Activated CD4-positive, alpha-beta T cell treated with anti-CD3 and anti-CD28 coated beads, Interleukin-2, amount 10 ng/mL, durations not matched to agents 24 days and 14 days (primary cell): ENCODE measurements at places on chromosomes 3 and 15. TPM values are rescaled to one million over a fixed set of nuclear protein-coding genes. Genes with fewer than 3 reads are reported as not detected.

CILP gene
- total RNA-seq, result 0.02 TPM in 2 replicates

AGBL1 gene
- total RNA-seq, result not detected in 2 replicates

PYGO1 gene
- not detected in 2 replicates for total RNA-seq

ZNF774 gene
- total RNA-seq, result 1.2 and 2.3 TPM in 2 replicates

TMOD2 gene
- 4.0 and 4.6 TPM in 2 replicates for total RNA-seq
